ENCODE measurements at places on chromosomes 6 and 20.

GRCh38 chr20:37945091-37945547, 42.2 kb downstream of the VSTM2L start:
- no peak for DNase-seq

- no peak for DNase-seq
Measured at GRCh38 chr6:90251295-90251992, 45.2 kb downstream of the BACH2 start.

DNA sequence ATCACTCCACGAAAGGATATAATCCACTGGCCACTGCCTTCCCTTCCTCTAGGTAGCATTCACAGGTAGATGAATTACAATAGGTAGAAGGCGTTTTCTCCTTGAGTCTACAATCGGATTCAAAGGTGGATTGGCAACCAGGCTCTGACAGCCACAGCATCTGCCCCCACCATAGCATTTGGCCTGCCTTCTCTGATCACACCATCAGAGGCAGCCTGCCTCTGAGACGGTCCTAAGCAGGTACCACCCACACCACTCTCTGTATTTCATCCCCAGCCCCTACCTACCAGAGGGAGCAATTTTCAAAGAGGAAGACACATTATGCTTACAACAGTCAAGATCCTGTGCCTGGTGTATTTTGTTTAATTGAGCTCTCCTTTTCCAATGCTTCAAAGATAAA, 210.5 kb upstream of the SPTLC3 start:
- DNase-seq: no peak

GRCh38 chr20:46523108-46523507, 9.7 kb upstream of the ZNF334 start:
- DNase-seq: no peak

- DNase-seq: no peak
Measured at GRCh38 chr6:5553767-5554166, 292.5 kb downstream of the FARS2 start.

DNA sequence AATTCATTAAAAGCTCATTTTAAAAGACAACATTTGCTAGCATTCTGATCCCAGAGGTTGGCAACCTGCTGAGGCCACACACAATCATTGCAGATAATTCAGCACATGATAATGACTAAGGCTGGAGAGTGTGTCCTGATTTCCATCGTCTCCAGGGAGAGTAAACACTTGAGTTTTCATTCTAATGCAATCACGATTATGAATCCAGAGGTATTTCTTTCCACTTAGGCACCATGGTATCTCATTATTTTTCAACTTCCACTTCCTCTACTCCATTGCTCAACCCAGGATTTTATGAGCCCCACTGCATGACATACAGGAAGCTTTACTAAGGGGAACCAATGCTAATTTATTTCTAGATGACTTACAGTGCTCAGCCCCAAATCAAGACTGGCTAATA, 273.8 kb upstream of the AGPAT4 start:
- DNase-seq: no peak

Measured in iris pigment epithelial cell (primary cell).